ENCODE measurements at places on chromosomes 3 and 15.

DNA sequence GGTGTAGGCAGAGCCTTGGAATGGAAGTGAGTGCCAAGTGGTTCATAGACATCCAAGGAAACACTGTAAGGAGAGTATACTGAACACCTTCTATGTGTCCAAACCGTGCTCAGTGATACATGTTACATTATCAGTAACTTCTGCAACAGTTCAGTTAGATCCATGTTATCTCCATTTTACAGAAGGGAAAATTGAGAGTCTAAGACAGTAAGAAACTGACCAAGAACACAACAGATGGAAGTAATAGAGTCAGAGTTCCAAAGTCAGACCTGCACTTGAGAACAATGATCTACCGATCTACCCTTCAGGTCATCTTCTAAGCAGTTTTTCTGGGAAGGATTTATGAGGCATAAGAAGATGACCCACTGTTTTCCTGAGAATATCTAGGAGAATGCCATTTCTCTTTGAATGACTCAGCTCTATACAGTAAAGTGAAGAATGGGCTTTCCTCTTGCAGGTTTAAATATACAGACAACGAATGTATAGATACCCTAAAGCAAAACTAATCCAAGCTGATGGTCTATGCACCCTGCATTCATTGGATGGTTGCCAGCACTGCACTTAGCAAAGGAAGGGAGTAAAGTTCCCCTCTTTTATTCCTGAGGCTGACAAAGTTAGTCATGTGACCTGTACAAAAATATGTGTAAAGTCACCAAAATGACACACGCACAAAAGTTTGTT is 604.1 kb upstream of the MDFIC2 start:
- DNase-seq, result no peak

DNA sequence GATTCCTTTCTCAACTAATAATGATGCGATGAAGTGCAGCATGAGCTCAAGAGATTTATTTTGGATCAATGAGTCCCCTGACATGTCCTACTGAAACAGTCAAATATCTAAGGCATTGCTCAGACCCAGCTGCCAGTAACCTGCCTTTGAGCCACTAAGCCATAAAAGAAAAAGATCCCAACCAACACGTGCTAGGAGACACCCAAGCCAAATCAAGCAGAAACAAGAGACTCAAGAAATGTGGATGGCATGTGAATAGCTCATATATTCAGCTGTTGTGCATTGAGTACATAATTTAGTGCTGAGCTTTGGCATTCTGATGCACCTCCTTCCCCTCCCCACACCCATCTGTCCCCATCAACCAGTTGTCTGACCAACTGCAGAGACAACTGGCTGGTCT is 29.2 kb downstream of the GJD2 start:
- no peak for DNase-seq

GRCh38 chr15:99502182-99502581 is 63.6 kb upstream of the MEF2A start:
- DNase-seq, result no peak

GRCh38 chr15:27675571-27675970 is 423.5 kb downstream of the OCA2 start:
- no peak for DNase-seq

DNA sequence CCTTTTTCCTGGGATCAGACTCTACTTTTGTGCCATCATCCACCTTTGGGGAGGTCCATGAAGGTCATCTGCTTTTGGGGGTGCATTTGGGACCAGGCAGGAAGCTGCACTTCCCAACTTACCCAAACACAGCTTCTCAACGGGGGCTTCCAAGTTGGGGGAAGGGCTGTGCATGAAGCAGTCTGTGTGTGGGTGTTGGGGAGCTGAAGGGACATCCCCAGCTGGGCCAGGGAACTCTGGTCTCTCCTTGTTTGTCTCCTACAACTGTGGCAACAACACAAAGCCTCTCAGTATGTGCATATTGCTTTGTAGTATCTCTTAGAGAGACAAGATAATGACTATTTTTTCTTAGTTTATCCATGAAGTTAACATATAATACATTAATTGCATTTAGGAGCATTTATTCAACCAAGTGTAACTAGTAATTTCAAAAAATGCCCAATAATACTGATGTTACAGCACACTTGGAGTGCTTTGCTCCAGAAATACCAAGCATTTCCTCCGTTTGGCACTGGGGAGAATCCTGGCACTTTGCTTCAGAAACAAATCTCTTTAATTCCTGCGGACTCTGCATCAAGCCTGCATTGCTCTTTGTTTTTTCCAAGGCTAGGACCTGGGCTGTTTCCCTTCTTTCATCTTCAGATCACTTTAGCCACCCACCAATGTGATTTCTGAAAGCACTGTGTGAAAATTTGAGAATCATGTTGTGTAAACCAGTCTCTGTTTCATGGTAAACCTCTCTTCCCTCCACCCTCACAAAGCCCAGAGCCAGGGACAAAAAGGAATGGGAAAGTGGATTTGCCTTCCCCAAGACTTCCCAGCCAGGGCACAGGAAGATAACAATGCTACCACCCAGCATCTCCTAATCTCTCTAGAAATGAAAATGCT is 126.2 kb upstream of the PFN2 start:
- DNase-seq, result no peak

DNA sequence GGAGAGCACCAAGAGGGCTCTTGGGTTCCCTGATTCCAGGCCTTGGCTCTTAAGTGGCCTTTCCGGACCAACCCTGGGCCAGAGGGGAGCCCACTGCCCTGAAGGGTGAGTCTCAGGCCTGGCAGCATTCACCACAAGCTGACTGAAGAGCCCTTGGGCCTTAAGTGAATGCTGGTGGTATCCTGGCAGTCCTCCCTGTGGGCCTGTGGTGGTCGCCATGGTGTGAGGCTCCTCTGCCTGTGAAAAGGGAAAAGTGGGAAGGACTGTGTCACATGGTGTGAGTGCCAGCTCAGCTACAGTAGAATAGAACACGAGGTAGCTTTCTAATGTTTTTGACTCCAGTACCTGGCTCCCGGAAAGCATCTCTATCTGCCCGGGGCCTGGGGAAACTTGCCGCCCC is 15.3 kb downstream of the CHDH start:
- no peak for DNase-seq

DNA sequence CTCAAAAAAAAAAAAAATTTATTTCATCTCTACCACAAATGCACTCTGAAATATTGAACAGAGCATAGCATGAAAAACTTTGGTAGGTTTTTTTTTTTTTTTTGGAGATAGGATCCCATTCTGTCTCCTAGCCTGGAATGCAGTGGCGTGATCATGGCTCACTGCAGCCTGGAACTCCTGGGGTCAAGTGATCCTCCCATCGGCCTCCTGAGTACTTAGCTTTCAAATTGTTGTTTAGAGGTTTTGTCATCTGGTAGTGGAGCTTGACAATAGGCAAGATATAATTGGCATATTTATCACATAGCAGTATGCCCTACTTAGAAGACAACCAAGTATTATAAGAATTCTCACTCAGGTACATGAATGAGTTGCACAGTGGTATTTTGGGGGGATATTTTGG is 234.2 kb upstream of the ST8SIA2 start:
- DNase-seq, result no peak

DNA sequence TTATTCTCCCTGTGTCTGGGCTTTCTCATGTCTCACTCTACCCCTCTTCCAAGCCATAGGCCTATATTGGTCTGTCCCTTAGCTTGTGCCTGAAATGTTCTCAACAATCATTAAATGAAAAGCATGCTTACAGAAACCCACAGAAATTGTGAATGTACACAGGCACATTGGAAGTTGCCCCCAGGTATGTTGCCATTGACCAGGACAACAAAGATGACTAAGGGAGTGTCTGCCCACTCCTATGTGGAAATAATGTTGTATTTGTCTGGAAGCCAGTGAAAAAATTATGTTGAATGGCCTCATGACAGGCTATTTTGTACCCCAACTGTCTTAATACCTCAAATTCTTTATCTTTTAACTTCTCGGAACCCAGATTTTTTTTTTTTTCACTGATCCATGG is 102.0 kb downstream of the TPRG1 start:
- no peak for DNase-seq

DNA sequence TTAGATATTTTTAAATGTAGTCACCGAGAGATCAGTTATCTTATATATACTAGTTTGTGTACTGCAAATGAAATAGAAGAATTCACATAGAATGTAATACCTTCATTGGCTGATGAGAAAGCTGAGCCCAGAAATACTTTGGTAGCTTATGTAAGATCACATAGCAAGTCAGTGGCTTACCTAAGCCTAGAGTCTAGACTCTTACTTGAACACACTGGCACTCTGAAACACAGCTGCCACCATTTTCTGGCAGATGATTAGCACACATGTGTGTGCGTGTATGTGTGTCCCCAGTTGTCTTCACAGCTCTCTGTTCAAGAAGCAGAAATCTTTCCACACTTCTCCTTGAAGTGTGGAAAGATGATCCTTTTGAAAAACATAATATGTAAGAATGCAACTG is 124.3 kb downstream of the NEO1 start:
- no peak for DNase-seq

DNA sequence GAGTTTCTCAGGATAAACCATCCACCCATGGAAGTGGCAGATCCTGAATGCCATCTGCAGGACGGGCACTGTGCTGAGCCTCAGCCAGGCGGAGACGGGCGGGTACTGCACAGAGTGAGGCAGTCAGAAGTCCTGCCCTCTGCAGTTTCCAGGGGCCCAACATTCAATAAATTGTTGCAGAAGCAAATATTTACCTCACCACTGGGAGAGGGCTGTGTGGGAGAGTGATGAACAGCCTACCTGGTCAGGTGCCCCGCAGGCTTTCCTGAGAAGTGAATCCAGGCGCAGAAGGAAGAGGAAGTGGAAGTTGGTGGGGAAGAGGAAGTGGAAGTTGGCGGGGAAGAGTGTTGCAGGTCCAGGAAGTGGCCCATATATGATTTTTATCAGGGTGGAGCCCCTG is 100.8 kb downstream of the SLCO3A1 start:
- no peak for DNase-seq

DNA sequence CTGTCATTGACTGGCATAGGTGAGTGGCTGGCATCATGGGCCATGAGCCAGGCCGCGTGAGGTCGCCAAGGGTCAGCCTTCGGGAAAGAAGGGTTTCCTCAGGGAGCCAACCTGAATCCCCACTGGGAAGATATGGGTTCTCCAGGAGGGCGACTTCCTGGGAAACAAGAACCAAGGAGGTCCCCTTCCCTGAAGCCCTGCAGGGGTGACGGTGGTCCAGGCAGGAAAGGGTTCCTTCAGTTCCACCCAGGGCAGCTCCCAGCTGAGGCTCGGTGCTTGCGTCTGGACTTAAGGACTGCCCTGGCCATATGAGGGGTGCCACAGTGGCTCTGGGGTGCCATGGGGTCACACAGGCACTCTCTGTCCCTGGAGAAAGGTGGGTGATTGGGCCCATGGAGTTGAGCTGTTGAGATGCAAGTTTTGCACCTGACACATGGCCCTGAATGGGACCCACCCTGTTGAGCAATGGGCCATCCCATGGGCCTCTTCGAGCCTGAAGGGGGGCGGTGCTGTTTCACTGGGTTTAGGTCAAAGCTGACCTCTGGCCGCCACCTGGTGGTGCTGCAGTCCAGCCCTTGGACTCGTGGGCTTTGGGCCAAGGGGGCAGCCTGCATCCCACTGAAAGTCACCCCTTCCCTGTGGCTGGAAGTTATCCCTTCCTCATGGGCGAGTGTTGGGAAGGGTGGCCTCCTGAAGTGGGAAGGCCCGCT is 228.1 kb downstream of the SNRPN start:
- no peak for DNase-seq

GRCh38 chr3:66399529-66400232 is 101.1 kb downstream of the LRIG1 start:
- no peak for DNase-seq

DNA sequence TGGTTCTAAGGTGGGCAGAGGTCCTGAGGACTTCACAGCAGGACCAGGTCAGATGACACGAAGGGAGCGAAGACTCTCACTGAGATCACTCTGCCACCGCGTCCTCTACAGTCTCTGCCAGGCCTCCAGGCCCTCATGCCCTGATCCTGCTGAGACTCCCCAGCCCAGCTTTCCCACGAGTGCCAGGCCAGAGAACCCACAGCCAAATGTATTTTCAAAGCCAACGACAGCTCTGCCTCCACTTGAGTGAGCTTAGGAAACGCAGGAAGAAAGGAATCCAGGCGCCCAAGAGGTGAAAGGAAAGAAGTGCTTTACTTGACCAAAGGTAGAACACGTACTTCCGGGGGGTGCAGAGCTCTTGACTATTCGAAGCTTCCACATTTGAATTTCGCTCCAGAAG is 275.0 kb downstream of the XXYLT1 start:
- DNase-seq, result no peak

DNA sequence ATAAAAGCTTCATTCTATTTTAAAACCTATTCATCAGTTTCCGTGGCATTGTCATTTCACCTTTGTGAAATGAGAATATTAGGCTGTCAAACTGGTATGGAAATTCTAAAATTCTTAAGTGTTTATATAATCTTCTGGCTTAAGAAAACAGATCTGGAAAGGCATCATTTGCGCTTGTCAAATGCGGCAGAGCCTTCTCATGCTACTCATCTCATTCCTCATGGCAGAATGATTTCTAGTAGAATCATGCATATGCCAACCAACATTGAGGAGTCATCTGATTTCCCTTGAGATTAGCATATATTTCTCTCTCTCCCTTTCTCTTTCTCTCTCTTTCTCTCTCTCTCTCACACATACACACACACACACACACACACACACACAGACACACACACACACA is 48.8 kb downstream of the STRIT1 start:
- DNase-seq, result no peak

GRCh38 chr3:64459711-64460110 is 228.1 kb downstream of the ADAMTS9 start:
- DNase-seq, result no peak

DNA sequence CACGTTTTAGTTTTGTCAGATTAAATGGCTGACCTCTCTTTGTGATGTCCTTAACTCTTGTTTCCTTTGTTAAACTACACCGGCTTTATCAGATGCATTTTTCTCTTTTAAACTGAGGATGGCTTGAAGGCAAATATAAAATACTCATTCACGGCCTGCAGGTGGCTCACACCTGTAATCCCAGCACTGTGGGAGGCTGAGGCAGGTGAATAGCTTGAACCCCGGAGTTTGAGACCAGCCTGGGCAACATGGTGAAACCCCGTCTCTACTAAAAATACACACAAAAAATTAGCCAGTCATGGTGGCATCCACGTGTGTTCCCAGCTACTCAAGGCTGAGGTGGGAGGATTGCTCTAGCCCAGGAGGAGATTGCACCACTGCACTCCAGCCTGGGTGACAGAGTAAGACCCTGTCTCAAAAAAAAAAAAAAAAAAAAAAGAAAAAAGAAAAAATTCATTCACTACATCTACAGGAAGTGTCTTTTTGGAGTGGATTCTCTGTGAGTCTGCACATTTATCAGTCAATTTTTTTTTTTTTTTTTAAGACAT is 34.7 kb upstream of the SACM1L start:
- DNase-seq, result no peak

- DNase-seq, result no peak
Measured at GRCh38 chr15:32870240-32871033, 152.6 kb downstream of the GREM1 start.

DNA sequence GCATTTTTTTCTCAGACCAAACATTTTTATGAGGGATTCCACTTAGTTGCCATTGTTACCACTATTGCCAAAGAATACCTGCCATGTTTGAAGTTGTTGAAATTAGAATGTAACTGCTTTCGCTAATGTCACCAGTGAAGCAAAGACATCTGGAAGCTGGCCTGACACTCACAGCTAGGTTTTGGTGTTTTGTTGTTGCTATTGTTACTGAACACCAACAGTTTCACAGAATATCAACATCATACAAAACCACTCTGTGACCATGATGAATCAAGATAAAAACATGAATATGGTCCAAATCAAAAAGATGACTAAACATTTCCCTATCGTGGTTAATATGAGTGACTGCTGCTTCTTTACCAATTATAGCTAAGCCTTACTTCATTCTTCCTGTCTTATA is 6.9 kb upstream of the CFAP20DC start:
- no peak for DNase-seq
